Stimulated activated CD4-positive, alpha-beta T cell treated with anti-CD3 and anti-CD28 coated beads, Interleukin-4, amount 100 ng/mL, for 48 hours (primary cell): ENCODE measurements at places on chromosomes 7 and 10.

DNA sequence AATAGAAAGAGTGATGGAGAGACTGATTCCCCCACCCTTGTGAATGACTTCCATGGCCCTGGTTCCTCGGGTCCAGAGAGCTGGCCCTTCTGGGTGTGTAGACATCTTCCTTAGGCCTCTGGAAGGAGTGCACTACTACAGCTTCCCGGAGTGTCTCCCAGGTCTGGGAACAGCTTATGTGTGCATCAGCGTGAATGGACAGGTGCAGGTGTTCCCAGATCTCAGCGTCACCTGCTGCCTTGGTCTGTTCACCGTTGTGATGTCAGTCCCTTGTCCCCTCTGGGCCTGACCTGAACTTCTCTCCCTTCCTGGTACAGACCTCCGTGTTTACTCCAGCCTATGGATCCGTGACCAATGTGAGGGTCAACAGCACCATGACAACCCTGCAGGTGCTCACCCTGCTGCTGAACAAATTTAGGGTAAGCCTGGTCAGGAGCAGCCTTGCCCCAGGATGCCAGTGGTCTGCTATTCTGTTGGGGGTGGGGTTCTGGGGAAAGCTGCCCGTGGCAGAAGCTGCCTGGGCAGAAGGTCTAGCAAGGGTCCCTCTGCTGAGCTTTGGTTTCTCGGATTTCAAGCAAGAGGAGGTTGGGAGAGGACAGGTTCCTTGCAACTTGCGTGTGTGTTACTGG, 10.5 kb upstream of the DEPP1 start:
- DNase-seq = no peak

GRCh38 chr7:100539436-100540006, 518 bp downstream of the AGFG2 start:
- DNase-seq = no peak

- DNase-seq = no peak
These were observed 1.5 kb upstream of the LOXL4 start for GRCh38 chr10:98269435-98269912.

- no peak for DNase-seq
These were observed 272.0 kb downstream of the BAMBI start for GRCh38 chr10:28949005-28950004.

DNA sequence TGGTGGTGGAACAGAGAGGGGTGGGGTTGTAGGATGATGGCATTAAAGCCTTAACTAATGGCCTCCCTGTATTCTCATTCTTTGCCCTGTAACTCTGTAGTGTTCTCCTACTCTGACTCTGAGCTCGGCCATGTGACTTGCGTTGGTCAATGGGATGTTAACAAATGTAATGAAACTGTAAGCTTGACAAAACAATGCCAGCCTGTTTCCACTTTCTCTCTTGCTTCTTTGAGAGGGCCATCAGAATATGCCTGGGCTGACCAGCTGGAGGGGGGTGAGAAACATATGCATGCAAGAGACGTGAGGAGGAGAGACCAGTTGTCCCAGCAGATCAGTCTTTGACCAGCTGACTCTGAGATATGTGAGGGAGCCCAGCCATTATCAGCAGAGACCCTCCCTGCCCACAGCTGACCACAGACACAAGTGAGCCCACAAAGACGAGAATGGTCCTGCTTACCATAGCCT, 100.6 kb downstream of the ICA1 start:
- no peak for DNase-seq

GRCh38 chr7:66359656-66360211, 154.6 kb downstream of the TPST1 start:
- no peak for DNase-seq

GRCh38 chr10:101295261-101295660, 58.7 kb upstream of the BTRC start:
- DNase-seq = no peak

- no peak for DNase-seq
These were observed 178.4 kb downstream of the ADARB2 start for GRCh38 chr10:1558906-1559305.

DNA sequence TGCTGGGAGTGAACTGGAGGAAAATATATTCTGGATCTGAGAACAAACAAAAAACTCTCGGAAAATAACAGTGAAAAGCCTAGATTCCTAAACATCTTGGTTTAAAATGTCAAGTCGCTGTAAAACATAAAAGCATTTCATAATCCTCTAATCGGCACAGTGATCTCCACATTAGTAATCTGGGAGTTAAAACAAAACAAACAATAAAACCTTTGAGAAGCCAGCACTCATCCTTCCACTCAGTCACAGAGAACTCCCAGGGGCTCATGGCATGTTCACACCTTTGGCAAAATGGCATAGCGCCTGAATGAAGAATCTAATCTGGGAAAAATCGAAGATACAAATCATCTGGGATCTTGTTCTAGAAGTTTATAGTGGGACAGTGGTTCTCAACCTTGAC, 24.1 kb upstream of the HPS1 start:
- no peak for DNase-seq

DNA sequence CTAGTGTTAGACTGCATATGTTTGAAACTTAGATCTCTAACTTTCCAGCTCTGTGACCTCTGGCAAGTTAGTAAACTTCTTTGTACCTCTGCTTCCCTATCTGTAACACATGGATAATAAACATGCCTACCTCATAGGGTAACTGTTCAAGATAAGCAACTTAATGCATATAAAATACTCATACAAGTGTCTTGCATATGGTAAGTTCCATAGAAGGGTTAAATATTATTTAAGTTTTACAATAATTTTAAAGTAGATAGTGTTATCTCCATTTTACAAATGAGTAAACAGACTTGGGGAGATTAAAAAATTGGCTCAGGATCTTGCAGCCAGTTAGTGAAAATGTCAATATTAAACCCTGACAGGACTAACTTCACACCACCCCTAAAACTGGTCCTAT, 30.1 kb upstream of the CD36 start:
- DNase-seq = no peak

- no peak for DNase-seq
These were observed 37.6 kb downstream of the FHIP2A start for GRCh38 chr10:114859222-114859621.

- no peak for DNase-seq
These were observed 22.8 kb downstream of the UNC5B start for GRCh38 chr10:71234970-71235685.

DNA sequence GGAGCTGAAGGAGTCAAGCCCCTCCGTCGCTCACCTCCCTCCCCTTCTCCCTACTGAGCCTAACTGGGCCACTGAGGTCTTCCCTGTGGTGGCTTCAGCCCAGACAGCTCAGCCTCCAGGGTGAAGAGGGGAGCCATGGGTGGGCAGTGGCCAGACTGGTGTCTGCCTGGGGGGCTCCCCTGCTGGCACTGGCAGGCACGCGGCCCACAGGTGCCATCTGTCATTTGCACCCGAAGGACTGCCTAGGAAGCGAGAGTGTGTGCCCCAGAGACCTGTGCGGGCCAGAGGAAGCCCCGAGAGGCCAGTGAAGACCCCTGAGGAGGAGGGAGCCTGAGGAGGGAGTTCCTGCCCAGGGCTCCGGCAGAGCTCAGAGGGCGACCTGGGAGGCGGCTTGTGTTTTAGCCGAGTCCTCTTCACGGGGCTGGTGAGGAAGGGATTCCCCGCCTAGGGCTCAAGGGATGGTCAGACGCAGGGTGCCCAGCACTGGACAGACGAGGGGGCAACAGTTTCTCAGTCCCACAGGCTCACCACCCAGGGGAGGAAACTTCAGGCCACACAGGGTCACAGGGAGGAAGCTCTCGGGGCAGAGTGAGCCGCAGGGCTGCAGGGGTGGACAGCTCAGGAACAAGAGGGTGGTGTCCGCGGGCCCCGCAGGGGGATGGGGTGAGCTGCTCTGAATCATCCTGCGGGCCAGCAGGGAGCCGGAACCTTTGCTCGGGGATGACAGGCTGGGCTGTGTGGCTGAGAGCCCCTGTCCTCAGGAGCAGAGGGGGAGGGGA, 76.2 kb upstream of the PPP2R2D start:
- DNase-seq = no peak

- DNase-seq = no peak
These were observed 436.1 kb downstream of the TYW1 start for GRCh38 chr7:67432536-67433234.

- DNase-seq = no peak
These were observed 173.0 kb upstream of the LANCL2 start for GRCh38 chr7:55191926-55192692.

DNA sequence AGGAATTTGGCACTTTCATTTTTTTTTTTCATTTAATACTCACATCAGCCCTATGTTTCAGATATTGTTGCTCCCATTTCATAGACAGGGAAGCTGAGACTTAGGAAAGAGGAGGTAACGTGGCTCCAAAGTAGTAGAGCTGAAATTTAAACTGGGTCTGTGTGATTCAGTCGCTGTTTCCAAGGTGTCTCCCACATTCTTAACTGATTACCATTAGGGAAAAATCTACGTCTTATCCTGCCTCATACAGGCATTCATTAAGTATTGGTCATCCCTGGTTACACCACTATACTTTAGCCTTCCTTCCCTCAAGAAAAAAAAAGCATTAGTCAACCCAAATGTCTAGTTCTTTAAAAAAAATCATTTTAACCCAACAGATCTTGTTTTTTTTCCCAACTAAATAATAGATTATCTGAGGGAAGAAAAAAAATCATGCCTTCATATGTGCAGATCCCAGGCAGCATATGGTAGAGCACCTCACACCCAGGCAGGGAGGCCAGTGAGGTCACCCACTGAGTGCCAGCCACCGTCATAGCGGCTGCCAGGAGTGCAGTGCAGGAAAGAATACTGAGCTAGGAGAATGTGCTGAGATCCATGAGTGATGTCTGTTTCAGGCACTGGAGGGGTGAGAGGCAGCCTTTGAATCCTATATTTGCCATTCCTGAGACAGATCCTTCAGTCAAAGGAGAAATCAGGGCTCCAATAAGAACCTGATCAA, 59.0 kb upstream of the SORCS3 start:
- no peak for DNase-seq

DNA sequence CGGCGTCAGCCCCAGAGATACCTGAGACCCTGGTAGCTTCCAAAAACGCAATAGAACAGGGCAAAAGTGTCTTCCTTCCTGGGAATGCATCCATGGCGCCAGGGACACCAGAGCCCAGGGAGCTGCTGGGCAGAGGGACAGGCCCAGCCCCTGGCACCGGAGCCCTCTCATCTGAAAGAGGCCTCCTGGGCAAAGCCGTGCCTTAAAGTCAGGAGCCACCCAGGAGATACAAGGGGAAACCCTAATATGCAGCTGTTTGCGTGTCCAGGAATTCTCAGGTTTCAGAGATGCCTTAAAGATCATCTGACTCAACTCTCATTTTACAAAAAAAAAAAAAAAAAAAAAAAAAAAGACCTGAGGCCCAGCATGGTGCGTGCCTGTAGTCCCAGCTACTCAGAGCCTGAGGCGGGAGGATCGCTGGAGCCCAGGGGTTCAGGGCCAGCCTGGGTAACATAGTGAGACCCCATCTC, 28.0 kb downstream of the NUDT1 start:
- DNase-seq = no peak

DNA sequence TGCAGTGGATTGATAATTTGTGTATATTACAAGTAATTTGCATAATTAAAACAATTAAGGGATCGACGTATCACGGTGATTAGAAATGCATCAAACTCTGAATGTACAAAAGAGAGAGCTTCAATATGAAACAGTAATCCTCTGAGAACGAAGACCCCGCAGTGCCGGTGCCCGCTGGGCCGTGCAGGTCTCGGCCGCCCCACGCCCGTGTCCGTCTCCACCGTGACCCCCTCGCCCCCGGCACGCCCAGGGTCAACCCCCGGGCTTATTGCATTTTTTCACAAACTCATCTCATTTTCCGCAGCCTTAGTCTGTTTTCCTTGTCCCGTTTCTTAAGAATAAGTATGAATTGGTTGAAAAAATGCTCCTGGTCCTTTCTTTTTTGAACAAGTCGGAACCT, 218.6 kb downstream of the TCERG1L start:
- no peak for DNase-seq

GRCh38 chr10:13234172-13234571, at the start of gene UCMA:
Gene UCMA (minus strand): TSS chr10:13234374. CDS start chr10:13234258, 116 bp downstream.
- no peak for DNase-seq

GRCh38 chr10:56178210-56178609, 182.8 kb downstream of the ZWINT start:
- no peak for DNase-seq
